ENCODE measurements at places on chromosomes 12 and 14.
A peak's percentile ranks its signal among the peaks of the same experiment; 100 is the strongest.

- no peak for DNase-seq
Observed at GRCh38 chr14:19771895-19772430, 1.3 kb upstream of the OR4M1 start.

DNA sequence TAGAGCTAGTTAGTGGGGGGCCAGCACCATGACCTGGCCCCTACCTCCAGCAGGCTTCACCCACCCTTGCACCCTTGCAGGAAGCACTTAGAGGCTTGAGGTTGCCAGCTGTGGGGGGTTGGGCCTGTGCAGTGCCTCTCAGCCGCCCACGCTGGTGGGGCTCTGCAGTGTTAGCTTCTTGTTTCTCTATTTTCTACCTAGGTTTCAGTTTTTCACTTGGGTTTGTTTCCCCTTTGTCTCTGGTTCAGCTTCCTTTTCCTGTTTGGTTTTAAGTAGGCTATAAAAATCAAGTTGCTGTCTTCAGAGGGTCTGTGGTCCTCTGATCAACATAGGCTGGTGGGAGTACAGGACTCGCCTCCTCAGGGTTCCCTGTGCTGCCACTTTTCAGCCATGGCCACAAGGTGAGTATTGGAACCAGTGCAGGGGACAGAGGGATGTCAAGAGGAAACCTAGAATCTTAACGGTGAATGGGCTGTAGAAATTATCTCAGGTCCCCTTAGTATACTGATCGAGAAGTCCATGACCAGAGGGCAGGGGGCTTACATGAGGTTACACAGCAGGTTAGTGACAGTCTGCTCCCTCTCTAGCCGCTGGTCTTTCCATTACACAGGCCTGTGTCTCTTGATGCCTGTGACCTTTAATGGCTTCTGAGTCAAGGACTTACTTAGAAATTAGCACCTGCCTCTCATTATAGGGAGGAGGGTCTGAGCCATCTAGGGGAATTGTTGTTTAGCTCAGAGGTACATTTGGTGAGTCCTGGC lies at the start of gene EVL:
Gene EVL, plus strand, starts transcription at position 312 of the 761 bp plus-strand sequence. Its CDS starts 79 bp downstream, at position 391.
- DNase-seq: peak; percentile 49

DNA sequence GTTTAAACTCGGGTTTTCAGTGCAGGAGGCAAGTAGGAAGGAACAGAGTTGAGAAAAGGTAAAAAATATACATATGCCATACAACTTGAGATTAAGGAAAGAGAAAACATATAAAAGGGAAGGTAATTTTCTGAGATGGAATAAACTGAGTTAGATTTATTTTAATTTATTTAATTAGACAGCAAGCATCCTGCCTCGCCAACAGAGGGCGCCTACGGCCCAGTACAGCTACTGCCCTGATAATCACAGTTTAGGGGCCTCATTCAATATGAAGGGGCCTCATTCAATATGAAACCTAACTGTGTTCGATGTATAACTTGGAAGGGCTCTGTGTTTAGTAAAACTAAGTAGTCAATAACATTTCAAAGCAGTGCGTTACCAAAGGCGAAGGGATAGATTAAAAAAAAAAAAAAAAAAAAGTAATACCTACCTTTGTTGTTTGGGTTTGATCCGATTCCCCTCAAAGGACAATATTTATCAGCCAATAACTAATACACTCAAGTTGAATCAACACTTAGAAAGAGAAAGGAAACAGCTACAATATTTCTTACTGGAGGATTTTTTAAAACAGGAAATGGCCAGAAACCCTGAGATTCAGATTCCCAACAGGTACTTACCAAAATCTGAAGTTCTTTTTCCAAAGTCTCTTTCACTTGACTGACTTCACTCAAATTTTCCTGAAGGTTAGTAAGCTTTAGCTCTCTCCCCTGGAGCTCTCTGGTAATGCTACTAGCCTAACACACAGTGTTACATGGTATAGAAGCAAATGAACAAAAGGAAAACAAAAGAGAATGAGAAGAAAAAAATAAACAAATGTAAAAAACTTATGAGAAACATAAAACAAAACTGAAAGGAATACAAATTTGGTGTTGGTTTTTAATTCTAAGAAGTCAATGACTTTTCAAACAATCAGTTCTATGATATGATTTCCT lies 70.0 kb upstream of the VPS33A start:
- DNase-seq: peak; percentile 47

GRCh38 chr12:32494656-32495055 lies 95.3 kb downstream of the FGD4 start:
- no peak for DNase-seq

DNA sequence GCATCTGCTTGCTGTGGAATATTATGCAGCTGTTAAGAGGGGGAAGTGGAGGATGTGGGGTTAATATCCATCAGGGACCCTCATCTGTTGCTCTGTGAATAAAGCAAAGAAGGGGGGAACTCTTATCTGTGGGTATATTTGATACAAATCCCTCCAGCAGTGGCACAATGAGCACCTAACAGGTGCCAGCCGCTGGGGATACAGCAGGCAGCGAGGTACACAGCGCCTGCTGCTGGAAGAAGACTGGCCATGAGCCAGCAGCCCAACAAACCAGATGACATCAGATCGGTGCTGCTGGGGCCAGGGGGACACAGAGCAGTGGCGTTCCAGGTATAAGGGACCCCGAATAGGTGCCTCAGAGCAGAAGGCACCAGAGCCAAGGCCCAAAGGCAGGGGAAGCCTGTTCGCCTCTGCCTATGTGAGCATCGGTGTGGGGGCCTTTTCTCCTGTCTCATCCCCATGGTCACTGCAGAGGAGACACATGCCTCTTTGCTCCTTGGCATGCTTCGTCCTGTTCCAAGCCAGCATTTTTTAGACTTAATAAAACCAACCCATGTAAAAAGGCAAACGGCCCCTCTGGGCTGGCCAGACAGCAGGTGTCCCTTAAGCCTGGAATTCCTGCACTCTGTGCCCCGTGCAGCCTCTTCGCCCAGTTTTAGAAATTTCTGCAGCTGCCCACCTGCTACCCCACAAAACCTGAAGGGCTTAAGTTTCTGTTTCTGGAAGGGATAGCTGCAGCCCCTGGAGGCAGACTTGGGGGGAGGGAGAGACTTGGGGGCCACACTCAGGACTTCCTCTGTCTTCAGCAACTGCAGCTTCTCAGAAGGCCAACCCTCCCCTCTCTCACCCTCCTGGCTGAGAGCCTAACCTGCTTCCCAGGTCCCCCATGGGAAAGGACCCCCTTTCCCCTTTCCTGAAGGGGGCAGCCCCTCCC lies 1.6 kb upstream of the CKB start:
- no peak for DNase-seq

GRCh38 chr12:131098178-131098981 lies 144.7 kb downstream of the ADGRD1 start:
- no peak for DNase-seq

GRCh38 chr12:4562034-4562657 lies at the start of gene DYRK4:
DYRK4 (plus strand) TSS chr12:4562208; CDS start chr12:4562246, 38 bp downstream.
- DNase-seq: no peak

DNA sequence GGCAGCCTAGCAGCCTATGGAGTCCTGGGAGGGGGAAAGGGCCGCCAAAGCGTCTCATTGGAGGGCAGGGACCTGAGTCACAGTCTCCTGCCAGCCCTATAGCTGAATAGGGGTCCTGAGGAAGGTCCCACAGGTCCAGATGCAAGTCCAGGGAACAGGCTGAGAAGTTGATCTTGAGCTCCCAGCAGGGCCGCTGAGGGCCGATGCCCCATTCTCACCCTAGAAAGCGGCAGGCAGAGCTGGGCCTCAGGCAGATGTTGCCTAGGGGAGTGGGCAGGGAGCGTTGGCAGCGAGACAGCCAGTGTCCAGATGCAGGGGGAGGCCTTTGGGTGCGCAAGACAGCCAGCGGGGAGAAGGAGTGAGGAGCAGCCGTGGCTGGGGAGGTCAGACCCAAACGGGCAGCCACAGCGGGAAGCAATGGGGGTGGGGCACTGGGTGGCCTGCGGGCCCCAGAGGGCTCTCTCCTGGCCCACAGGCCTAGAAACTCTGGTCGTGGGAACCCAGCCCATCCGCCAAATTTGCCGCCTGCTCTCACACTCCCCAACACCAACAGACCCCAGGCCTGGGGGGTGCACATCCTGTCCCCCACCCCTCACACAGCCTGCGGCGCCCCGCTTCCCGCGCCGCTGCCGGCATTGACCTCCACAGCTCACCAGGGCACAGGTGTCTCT lies 1.1 kb downstream of the HDAC7 start:
- peak; percentile 16 for DNase-seq

GRCh38 chr14:100589760-100590469 lies 2.7 kb upstream of the BEGAIN start:
- no peak for DNase-seq

- no peak for DNase-seq
Observed at GRCh38 chr12:132202929-132203721, 58.9 kb downstream of the NOC4L start.

- peak; percentile 91 for DNase-seq
Observed at GRCh38 chr12:122081697-122082221, 3.2 kb downstream of the MLXIP start.

DNA sequence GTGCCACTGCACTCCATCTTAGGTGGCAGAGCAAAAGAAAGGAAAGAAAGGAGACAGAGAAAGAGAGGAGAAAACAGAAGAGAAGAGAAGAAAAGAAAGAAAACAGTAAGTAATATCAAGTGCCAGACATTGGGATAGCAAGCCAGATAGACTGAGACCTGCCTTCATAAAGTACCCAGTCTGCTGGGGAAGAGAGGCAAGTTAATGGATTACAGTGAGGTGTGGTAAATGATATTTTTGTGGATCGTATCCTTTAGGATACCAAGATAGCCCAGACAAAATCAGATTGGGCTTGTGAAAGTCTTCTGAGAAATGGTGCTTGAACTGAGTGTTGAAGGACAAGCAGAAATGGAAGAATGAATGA lies 1.5 kb upstream of the SPTSSA start:
- no peak for DNase-seq

GRCh38 chr14:94617988-94618822 lies 6.0 kb downstream of the SERPINA3 start:
- DNase-seq: no peak

DNA sequence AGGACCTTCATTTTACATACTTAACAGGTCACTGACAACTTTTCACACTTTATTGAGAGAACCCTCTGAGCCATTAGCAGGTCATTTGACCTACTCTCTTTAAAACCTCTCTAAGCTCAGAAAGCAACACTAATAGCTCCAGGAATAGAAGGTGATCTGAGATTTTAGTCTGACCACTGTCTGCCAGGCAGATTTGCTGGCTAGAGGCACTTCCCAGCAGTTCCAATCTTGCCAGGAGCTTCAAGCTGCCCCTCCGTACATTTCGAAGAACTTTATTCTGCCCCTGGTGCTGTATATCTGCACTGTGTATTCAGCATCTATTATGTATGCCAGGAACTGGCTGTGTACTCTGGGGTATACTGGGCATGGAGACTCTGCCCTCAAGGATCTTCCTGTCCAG lies 56.3 kb downstream of the GPHB5 start:
- DNase-seq: no peak

- DNase-seq: no peak
Observed at GRCh38 chr14:98345161-98345560, 926.8 kb downstream of the BCL11B start.
